Activated CD4-positive, alpha-beta T cell treated with anti-CD3 and anti-CD28 coated beads, Interleukin-2, amount 50 U/mL, for 4 hours (primary cell): ENCODE measurements at places on chromosomes 12 and 14.

DNA sequence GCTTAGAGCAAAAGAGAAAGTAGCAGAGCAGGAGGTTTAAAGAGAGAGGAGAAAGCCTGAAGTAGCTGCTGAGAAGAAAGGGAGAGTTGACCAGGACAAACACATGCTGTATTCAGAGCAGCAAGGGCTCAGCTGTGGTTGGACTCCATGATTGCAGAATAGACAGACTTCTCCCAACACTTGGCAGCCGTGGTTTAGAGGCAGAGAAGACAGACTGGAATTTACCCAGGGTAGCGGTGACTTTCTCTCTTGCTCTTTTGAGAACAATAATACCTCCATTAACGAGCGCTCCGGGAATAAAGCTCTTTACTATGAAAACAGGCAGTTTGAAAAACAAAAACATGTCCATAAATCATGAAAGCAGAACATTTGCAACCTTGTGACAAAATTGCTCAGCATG lies 21.4 kb upstream of the IGF1 start:
- no peak for DNase-seq

- no peak for DNase-seq
Measured at GRCh38 chr14:67831113-67831512, 11.5 kb downstream of the RAD51B start.

GRCh38 chr12:62933220-62933601 lies 1.7 kb downstream of the PPM1H start:
- DNase-seq, result no peak

DNA sequence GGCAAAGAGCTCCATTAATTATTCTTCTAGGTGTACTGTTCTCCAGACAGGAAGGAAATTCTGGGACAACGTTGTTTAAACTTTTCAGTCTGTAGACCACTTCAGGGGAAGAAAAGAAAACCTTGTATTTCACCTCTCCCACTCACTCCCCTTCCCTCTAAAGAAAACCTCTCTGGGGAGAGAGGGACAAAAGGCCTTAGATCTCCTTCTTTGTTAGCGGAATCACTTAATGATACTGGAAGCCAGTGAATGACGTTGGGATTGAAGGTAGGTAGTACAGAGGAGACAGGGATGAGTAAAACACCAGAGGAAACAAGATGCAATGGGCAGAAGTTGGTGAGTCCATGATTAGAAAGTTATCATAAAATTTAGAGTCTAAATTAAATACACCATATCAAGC lies 38.7 kb upstream of the SGPP1 start:
- DNase-seq, result no peak

GRCh38 chr14:21494902-21495762 lies 16.0 kb downstream of the METTL3 start:
- no peak for DNase-seq

GRCh38 chr12:38998887-38999482 lies 93.6 kb upstream of the CPNE8 start:
- DNase-seq, result no peak

DNA sequence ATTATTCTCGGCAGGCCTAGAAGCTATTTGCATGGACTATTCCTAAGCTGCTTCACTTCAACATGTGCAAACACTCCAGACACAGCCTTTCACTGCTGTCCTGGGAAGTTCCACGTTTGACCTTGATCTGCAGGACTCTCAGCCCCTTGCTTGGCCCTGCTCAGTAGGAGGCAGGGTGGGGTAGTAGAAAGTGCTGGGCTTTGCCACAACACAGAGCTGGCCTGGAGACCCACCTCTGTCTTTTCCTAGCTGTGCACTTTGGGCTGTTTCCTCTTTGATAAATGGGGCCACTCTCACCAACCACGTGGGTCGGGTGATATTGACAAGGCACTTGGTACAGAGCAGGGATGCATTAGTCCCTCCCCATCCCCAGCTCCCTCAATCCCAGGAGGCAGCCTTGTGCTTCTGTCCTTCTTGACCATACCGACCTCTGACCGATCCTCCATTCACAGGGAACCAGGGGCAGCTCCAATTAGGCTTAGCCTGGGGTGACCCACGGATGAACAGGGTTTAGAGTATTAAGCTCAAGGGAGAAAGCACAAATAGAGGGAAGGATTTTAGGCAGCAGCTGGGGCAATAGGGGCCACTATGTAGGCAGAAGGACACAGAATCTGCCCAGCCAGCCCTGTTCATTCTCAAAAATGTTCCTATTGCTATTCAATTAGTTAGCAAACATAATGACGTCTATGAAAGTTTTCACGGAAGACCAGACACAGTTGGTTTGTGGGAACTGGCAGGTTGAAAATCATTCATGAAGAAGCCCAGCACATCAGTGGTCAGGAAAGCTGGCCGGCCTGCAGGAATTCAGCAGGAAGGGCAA lies 63.3 kb downstream of the SYNE3 start:
- DNase-seq, result no peak

DNA sequence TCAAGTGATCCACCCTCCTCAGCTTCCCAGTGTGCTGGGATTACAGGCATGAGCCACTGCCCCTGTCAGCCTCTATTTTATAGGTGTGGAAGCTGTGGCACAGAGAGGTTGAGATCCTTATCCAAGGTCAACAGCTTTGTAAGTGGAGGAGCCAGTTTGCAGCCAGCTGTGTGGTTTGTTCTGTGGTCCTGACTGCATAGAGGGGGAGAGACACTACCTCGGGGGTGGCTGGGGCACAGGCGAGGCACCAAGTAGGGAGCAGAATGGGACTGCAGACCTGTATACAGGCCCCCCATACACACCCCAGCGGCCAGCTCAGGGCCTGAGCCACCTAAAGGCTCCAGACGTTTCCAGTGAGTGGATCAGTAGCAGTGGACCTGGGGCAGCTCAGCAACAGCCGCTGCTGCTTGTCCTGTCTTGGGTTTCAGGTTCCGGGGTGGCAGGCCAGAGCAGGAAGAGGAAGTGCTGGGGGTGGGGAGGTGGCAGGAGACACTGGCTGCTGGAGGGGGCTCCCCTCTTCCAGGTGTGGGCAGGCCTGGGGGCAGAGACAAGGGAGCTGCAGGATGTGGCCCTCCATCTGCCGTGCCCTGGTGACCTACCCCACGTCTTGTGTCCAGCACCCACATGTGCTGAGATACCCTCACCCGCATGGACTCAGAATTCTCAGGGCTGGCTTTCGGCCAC lies 11.0 kb downstream of the ORAI1 start:
- no peak for DNase-seq

- DNase-seq, result no peak
Measured at GRCh38 chr14:58777541-58777979, 139.8 kb downstream of the DACT1 start.

- no peak for DNase-seq
Measured at GRCh38 chr12:107169200-107169599, 75.9 kb upstream of the CRY1 start.

DNA sequence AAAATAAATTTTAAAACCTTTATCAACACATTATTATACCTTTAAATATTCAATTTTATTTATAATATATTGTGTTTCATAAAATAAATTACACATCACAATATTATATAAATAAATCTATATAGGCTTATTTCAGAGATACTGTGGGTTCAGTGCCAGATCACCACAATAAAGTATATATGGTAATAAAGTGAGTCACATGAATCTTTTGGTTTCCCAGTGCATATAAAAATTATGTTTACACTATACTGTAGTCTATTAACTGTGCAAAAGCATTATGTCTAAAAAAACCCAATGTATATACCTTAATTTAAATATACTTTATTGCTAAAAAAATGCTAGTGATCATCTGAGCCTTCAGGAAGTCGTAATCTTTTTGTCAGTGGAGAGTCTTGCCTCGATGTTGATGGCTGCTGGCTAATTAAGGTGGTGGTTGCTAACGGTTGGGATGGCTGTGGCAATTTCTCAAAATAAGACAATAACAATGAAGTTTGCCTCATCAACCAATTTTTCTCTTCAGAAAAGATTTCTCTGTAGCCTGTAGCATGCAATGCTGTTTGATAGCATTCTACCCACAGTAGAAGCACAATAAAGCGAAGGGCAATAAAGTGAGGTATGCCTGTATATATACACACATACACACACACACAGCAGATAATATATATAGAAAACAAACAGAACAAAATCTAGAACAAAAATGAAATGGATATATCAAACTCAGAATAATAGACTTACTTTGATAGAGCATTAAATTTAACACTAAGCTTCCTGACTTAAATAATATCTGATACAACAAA lies 32.4 kb downstream of the CCDC59 start:
- DNase-seq, result no peak

DNA sequence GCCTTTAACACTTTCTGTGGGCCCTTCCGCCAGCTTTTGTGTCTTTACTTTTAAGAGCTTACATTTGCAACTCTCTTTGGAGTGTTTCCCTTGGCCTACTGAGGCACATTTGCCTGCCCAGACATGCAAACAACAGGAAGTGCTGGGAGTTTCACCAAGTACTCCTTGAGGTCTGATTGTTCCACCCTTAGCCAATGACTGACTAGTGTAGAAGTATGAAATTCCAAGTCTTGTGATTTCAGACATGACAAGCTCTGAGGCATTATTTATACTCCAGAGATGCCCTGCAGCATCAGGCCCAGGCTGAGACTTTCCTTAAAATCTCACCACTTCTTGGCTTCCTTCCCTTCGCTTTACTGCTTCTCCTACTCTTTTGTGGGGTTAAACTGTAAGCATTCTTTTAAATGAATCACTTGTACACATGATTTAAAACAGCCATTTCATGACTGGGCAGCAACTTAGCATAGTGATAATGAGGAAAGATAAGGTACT lies 174.1 kb downstream of the SLC6A15 start:
- DNase-seq, result no peak

- DNase-seq, result no peak
Measured at GRCh38 chr14:41154143-41154807, 452.4 kb upstream of the LRFN5 start.

DNA sequence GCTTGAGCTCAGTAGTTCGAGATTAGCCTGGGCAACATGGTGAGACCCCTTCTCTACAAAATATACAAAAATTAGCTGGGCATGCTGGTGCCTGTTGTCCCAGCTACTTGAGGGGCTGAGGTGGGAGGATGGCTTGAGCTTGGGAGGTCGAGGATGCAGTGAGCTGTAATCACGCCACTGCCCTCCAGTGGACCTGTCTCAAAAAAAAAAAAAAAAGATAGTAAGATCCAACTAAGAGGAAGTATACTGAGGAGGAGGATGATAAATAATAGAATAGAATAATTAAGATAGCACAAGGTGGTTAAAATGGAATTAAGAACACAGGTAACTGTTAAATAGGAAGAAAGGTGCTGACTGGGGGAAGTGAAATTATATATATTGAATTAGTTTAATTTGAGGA lies 37.0 kb upstream of the BAZ1A start:
- no peak for DNase-seq

DNA sequence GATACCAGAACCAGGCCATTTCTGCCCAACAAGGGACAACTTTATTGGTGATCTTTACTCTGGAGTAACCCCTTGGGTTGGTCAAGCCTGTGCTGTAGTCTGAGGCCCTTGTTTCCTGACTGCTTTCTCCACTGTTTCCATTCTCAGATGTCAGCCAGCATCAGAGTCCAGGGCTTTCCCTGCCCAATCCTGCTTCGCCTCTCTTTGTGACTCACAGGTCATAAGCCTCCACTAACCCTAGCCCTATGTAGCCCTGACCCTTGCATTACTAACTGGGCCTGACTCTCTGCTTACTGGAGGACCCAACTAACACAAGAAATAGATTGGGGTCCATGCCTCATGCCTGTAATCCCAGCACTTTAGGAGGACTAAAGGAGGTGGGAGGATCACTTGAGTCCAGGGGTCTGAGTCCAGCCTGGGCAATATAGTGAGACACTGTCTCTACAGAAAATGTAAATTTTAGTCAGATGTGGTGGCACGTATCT lies 8.6 kb upstream of the SNRNP35 start:
- DNase-seq, result no peak

DNA sequence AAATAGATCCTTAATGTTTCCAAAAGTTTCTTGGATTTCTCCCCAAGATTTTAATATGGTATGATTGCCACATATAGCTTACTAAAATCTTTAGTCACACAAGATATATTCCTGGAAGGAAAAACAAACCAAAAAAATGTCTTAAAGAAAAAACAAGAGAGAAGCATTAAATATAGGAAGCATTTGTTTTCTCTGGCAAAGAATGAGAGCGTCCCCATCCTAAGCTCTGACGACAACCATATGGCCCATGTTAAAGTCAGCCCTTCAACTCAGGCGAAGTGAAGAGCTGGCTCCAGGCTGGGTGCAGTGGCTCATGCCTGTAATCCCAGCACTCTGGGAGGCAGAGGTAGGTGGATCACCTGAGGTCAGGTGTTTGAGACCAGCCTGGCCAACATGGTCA lies 35.6 kb downstream of the GCH1 start:
- no peak for DNase-seq

DNA sequence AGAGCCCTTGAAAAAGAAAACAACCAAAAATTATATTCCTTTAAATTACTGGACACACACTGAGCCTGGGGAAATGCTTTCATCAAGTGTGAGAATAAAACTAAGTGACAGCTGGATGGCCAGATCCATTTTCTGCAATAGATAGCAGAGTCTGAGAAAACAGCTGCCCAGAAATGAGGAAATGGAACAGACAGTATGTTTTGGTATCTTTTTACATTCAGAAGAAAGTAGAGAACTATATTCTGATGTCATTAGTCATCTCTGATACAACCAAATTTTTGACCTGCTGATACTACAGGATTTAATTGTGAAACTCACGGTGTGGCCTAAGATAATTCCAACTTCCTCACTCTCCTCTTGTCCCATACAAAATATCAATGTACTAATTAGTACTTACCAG lies 78.2 kb downstream of the HMGA2 start:
- no peak for DNase-seq

GRCh38 chr14:99574099-99574880 lies 29.7 kb downstream of the CCDC85C start:
- no peak for DNase-seq

GRCh38 chr12:47189728-47190127 lies 110.0 kb upstream of the AMIGO2 start:
- no peak for DNase-seq

DNA sequence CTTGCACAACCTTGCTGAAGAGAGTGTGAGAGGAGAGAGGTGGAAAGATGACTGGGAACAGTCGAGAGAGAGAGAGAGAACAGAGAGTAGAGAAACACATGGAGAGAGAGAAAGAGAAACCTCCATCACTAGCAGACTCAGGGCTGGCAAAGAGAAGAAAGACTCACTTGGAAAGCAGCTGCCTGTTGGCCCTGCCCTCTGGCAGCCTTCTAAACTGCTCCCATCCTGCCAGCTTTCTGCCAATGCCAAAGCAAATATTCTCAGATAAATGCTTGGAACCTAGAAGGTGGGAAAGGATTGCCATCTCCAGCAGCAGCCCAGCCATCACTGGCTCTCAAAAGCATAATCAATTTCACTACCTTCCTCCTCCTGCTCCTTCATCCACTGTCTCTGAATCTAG lies 107.9 kb upstream of the WSCD2 start:
- DNase-seq, result no peak

GRCh38 chr12:3458041-3458440 lies 33.0 kb upstream of the PRMT8 start:
- no peak for DNase-seq

DNA sequence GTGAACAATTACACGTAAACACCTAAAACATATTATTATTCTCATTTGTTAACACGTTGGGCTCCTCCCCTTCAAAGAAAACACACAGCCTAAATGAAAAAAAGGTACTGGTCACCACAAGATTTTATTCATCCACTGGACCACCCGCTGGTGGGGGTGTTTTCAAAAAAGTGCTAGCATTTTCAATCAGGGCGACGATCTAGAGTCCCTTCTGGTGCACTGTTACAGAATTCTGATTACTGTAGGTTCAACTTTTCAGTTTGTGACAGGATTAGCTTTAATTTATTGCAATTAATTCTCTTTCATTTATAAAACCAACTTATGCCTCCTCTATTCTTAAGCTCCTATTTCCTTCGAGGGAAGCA lies 443 bp downstream of the MAGOHB start:
- no peak for DNase-seq
